ENCODE measurements at places on chromosomes 4 and X.

- no peak for DNase-seq
Observed at GRCh38 chr4:138494931-138495330, 252.8 kb upstream of the SLC7A11 start.

- DNase-seq, result no peak
Observed at GRCh38 chrX:123962006-123962467, 531 bp downstream of the STAG2 start.

DNA sequence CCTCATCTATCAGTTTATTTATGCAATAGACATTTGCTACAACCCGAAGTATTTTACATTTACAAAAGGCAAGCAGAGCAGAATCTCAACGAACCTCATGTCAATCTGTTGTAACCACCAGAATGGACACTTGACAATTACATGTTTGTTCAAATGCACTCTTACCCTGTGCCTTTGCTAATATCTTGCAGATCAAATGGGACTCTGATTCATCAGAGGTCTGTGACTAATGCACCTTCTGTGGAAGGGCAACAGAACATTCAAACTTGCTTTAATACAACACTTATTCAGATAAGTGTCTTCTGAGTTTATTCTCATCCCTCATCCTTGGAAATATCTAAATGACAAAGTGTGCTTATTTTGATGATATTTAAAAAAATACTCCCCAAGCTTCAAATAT lies 644.7 kb upstream of the PCDH10 start:
- DNase-seq, result no peak

DNA sequence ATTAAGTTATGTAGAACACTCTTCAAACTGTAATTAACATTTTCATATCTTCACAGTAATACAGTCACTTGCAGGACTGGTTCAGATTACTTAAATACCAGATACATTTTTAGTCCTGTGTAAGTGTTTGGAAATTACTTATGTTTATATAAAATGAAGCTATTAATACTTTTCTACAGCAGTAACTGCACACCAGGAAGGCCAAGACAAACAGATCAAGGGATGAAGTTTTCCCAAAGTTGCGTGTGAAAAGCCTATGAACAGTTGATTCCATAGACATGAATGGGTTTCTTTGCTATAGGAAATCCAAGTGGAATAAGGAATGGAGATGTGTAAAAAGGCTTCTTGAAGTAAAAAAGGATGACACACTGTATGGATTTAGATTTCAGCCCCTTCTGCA lies 28.9 kb upstream of the DRP2 start:
- no peak for DNase-seq

DNA sequence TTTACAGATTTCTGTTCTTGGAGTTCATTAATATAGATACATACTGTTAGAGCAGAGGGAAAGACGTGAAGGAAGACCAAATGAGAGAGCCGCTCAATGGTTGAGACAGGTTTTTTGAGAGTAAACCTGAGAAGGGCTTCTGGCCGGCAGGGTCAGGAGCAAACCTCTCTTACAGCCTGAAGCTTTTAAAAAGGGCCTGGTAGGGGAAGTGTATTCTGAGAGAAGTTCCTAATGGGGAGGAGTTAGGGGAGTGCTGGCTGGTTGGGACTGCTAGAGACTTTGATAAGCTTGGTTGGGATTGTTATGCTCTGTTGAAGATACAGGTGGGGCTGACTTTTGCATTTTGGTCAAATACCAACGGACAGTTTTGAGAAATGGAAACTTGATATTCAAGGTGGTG lies 186.8 kb upstream of the PABPC4L start:
- DNase-seq, result no peak

- DNase-seq, result no peak
Observed at GRCh38 chr4:176549161-176549865, 229.5 kb downstream of the SPCS3 start.
